Activated CD8-positive, alpha-beta memory T cell treated with anti-CD3 and anti-CD28 coated beads, Interleukin-2, amount 50 U/mL, for 48 hours (primary cell): ENCODE measurements at places on chromosomes 3 and 15.

- no peak for DNase-seq
Observed at GRCh38 chr3:9340472-9340902, 22.4 kb upstream of the THUMPD3 start.

GRCh38 chr15:40999190-40999589, 45.9 kb downstream of the CHAC1 start:
- DNase-seq = no peak

DNA sequence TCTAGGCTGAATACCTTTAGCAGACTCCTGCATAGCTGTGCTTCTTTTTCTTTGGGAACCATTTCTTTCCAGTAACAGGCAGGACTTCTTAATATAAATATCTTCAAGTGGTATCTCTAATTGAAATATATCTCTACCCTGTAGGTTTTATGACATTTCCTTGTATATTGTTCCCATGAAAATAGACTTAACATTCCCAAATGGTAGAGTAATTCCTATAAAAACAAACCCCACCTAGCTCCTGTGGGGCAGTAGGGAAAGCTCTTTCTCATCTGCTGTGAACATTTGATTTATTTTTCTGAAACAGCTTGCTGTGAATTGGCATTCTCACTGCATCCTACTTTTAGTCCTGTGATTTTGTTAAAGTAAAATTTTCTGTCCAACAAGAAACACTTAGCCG, 20.8 kb downstream of the SELENOT start:
- DNase-seq = no peak

- DNase-seq = no peak
Observed at GRCh38 chr3:49121132-49121736, 611 bp upstream of the USP19 start.

- DNase-seq = no peak
Observed at GRCh38 chr3:83934192-83935021, 1024.4 kb upstream of the CADM2 start.

DNA sequence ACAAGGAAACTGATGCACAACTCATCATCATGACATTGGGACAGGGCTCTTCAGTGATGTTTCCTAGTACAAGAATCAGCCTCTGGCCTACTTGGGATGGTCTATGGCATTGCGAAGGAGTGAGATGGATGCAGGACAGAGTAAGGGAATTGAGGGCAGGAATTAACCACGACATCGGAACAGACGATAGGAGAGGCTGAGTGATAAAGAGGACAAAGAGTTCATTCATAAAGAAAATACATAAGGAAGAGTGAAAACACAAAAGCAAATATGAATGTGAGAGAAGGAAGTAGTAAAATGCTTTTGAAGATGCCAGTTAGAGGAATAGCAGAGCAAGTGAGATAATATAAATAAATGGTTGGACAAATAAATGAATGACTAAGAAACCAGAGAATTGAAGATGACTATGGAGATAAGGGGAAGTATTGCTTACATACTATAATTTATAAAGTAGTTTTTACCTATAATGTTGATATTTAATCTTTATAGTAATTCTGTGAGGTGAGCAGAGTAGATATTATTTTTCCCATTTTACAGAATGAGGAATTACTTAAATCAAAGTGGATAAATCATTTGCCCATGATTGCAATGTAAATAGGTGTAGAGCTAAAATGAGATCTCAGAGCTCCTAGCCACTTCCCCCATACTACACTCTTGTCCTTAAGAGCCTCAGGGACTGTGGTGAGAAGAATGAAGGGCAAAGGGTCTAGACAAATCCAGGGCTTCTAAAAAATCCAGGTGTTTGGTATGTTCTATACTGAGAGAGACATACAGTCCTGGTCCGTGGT, 203.3 kb downstream of the DTWD1 start:
- no peak for DNase-seq

GRCh38 chr3:84601303-84601702, 357.5 kb upstream of the CADM2 start:
- DNase-seq = no peak

DNA sequence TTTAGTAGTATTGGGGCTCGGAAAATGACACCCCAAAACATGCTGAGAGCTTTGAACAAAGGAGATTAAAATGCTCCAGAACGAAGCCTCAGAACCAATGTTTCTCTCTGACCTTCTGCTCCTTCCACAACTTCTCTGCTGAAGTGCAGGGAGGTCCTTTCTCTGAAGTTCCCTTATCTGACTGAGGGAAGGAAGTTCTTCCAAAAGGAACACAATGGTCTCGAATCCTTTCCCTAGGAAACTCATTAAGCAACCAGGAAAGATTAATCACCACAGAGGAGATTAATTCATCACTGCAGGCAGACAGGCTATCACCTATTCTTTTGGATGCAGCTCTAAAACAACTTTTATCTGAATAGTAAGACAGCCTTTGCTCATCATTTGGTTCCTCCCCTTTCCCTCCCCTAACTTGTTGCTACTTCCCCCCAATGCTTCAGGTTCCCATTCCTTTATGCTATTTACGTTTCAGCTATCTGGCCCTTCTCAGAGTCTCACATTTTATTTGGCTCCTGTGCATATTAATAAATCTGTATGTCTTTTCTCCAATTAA, 18.2 kb upstream of the WDR49 start:
- no peak for DNase-seq

DNA sequence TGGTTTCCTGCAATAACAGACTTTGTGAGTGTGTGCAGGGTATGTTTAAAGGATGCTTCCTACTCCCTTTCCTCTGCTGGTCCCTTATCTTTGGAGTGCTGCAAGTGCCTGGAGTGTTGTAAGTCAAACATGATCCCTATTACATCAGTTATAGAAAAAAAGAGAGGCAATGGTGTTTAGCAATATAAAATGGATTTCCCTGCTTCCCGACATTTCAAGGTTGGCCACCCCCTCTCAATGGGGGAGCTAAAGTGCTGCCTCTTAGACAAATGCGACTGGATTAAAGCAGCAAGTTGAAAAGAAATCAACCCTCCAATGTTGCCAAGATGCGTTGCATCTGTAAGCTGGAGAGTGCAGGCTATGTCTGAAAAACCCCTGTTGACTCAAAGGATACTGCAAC, 203.1 kb upstream of the WNT5A start:
- no peak for DNase-seq

- DNase-seq = no peak
Observed at GRCh38 chr3:45819543-45819942, 22.4 kb downstream of the LZTFL1 start.

GRCh38 chr3:125229168-125229567, 16.6 kb upstream of the SLC12A8 start:
- DNase-seq = no peak

DNA sequence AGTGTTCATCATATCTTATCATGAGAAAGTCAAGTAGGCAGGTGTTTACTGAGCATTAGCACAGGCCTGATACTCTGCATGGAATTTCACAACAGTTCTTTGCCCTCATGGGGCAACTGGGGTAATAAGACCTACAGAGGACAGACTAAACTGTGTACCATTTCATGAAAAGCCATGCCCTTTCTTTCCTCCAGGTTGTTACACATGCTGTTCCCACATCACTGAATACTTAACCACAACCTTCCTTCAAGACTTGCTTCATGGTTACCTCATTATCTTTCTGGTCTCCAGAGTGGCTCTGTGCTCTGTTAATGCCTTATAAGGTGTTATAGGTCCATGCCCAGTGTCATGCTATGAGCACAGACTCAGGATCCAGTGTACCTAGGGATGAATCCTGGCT, 28.2 kb upstream of the RSL24D1 start:
- DNase-seq = no peak
